Panc1 (cell line): ENCODE measurements at places on chromosomes 6 and 20. TPM values are rescaled to one million over a fixed set of nuclear protein-coding genes. Genes with fewer than 3 reads are reported as not detected.

Gene RXRB
- total RNA-seq = 27.4 TPM

DNA sequence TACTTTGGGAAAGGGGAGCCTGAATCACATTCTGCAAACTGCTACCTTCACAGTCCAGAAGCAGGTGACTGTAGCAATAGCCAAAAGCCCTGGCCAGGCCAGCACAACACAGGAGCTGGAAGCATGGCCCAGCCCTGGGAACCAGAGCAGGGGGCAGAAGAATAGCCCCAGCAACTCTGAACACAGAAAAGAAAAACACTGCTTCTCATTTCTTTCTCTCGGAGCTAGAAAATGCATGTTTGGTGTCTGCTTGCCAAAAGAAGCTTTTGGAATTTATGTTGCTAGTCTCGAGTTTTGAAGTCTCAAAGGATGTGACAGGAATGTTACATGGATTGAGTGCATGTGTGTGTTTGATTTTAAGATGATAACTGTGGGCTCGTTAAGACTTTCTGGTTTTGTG, 79.8 kb upstream of the SCAF8 start:
- DNase-seq = no peak

DNA sequence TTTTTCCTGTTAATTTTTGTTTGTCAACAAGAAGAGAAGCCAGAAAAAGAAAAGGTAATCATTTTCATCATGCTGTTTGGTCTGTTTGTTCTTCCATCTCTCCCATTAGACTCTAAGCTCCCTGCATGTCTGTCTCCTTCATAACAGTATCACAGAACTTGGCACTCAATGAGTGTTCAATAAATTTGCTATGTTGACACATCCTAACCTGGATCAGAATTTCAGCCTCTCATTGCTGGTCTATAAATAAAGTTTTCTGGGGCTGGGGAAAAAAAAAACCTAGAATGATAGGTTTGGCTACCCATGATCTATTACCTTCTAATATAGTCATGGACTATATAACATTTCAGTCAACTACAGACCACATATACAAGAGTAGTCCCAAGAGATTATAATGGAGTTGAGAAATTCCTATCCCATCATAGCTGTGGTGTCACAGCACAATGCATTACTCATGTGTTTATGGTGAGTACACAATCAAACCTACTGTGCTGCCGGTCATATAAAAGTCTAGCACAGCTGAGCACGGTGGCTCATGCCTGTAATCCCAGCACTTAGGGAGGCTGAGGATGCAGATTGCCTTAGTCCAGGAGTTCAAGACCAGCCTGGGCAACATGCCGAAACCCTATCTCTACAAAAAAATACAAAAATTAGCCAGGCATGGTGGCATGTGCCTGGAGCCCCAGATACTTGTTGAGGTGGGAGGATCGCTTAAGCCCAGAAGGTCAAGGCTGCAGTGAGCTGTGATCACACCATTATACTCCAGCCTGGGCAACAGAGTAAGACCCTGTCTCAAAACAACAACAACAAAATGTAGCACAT, 5.9 kb downstream of the NUDT3 start:
- no peak for DNase-seq

Gene SLC22A2
- not detected for total RNA-seq

DNA sequence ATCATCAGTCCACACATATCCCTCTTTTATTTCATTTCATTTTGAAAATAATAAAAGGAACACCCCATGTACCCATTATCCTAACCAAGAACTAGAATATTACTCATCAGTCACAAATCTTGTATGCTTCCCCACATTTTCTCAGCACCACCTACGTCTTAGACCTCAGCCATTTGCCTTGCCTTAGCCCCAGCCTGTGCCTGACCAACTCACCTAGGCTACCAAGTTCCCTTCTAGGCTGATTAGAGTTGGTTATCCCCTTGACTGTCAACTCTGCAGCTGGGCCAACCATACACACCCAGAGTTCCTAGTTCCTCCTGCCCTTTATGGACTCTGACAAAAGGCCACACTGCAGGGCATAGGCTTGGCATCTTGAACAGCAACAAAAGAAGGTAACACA, 33.4 kb upstream of the IPCEF1 start:
- DNase-seq = no peak

Gene MAS1
- not detected for total RNA-seq

DNA sequence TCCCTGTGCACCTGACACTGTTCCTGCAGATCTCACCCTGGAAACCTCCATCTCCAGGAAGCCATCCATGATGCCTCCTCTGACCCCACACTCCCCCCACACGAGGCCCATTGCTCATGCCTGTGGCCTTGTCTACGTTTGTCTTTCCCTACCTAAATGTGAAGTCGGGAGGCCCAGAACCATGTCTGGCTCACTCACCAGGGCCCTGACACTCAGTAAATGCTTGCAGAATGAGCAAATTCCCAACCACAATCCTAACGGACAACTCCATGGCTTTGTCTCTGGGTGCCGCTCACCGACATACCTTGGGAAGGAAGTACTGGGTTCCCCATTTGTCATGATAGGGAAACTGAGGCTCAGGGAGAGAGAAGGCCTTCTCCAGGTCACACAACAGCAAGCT, 7.3 kb downstream of the PEDS1 start:
- DNase-seq = no peak

Gene LSM2
- total RNA-seq = 89.7 TPM

Gene PRPH2
- total RNA-seq = not detected

Gene ANGPT4
- total RNA-seq = not detected

GRCh38 chr6:67009818-67010217, 1302.8 kb upstream of the EYS start:
- DNase-seq = no peak

DNA sequence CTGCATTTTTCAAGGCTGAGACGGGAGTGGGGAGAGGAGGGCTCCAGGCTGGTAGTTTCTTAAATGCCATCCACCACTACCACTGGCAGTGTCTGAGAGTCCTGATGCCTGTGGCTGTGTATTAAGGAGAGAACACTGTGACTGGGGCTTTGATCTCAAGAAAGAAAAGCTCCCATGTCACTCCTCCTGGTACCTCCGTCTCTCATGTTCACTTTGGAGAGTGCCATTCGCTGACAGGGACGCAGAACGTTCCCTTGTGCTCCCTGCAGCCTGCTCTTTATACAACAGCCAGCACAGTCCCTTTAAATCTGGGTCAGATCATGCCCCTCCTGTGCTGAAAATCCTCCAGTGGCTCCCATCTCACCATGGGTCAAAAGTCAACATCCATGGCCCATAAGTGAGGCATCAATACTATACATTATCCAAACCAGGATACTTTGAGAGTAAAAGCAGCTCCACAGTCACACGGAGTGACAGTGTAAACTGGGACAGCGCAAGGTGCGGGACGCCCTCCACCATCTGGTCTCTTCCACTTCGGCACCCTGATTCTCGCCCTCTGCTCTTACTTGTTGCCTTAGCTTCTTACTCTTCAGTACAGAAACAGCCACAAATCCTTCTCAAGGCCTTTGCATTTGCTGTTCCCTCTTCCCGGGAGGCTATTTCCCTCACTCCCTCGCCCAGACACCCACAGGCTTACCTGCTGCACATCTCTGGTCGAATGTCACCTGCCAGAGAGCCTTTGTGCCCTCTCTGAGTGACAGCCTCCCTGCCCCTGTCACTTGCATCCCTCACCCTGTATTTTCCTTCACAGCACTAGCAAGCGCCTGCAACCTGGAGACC, 20.0 kb downstream of the PDYN start:
- no peak for DNase-seq

DNA sequence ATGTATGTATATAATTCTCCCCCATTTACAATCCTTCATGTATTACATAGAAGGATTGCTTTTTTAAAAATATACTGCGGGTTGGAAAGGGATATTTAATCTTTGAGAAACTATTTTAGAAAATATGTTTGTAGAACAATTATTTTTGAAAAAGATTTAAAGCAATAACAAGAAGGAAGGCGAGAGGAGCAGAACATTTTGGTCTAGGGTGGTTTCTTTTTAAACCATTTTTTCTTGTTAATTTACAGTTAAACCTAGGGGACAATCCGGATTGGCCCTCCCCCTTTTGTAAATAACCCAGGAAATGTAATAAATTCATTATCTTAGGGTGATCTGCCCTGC, 3.6 kb downstream of the FOXC1 start:
- DNase-seq = no peak

GRCh38 chr6:47016261-47016660, 25.9 kb downstream of the ADGRF1 start:
- DNase-seq = no peak

Gene IPCEF1
- total RNA-seq = 0.28 TPM

GRCh38 chr6:14929291-14929690, 316.6 kb upstream of the JARID2 start:
- no peak for DNase-seq

DNA sequence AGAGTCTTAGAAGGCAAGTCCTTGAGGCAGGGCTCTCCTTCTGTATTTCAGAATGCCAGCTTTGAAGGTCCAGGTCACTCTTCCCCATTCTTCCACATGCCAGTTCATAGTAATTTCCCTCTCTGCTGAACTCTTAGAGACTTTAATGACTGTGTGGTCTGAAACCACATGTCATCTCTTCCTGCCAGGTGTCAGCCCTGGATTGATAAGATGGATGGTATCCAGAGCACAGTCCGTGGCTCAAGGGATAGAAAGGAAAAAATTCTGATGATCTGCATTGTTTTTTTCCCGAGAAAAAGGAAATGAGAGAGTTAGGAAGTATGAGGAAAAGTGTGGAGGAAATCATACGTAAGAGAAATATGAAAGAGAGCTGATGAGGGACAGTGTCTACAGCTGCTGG, 250.9 kb downstream of the TPBG start:
- DNase-seq = no peak

GRCh38 chr20:50353289-50353961, 156.8 kb upstream of the PTPN1 start:
- no peak for DNase-seq

Gene ARFGEF3
- 1.5 TPM for total RNA-seq

DNA sequence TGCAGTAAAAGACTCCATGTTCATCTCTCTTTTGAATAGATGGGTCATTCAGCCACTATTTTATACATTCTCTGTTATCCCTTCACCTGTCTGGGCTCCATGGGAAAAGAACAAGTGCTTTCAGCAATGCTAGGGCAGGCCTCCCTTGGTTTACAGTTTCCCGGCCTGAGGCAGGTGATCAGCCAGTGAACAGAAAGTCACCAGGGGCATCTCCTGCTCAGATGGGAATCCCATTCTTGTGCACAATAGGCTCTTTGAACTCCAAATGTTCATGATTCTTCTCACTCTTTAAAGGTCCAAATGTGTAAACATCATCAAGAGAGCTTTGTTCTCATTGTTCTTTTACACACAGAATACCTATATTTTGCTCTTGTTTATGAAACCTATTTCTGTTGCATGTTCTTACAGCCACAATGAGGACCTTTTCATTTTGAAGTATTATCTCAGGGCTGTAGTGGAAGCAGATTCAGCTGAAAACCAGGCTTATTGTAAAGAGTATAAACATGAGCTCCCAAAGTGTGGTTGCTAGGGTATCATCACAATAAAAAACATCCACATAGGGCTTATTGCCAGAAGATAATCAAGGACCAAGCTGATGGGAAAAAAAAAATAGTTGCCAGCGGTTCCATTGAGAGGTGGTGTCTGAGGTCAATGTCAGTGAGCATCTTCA, 267.1 kb upstream of the SGK1 start:
- no peak for DNase-seq

- no peak for DNase-seq
Observed at GRCh38 chr6:96520171-96521115, 1.2 kb upstream of the UFL1 start.

DNA sequence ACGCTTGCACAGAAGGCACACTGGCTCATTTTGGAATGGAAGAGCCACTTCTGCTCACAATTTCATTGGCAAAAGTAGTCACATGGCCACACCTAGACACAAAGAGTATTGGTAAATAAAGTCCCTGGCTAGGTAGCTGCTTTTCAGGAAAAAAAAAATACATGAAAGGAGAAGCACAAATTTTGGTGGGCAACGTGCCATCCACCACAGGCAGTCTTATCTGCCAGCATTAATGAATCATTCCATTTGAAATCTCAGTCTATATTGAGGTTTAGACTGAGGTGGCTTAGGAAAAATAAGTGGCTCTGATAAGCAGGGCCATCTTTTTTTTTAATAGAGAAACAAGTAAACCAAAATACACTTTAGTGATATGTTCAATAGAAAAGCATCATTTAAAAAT, 44.3 kb downstream of the ADGRB3 start:
- no peak for DNase-seq

- DNase-seq = no peak
Observed at GRCh38 chr6:142695016-142695415, 250.0 kb downstream of the HIVEP2 start.

Gene EDN1
- total RNA-seq = 15.1 TPM

DNA sequence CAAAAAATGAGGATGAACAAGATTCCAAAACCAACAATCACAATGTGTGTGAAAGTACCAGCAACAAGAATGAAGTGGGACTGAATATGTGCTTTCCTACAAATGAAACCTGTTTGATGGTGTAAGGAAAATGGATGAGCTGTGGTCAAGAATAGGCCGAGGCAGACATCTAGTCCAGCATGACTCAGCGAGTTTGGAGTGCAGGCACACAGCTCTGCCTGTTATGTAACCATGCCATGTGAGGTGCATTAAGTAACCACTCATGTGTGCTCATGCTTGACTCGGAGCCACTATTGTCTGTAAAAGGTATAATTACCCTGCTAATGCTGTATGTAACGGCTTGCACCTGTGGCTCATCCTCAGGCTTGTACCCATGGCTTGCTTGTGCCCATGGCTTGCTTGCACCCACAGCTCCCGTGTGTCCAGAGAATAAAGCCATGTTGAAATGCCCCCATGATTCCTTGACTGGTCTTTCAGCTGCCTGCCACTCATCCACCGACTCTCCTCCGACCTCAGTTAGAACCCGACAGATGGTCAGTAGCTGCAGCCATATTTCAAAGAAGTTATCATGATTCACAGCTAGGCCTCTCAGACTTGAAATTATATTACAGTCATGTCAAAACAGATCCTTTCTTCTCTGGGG, 98.7 kb downstream of the BACH2 start:
- DNase-seq = no peak

DNA sequence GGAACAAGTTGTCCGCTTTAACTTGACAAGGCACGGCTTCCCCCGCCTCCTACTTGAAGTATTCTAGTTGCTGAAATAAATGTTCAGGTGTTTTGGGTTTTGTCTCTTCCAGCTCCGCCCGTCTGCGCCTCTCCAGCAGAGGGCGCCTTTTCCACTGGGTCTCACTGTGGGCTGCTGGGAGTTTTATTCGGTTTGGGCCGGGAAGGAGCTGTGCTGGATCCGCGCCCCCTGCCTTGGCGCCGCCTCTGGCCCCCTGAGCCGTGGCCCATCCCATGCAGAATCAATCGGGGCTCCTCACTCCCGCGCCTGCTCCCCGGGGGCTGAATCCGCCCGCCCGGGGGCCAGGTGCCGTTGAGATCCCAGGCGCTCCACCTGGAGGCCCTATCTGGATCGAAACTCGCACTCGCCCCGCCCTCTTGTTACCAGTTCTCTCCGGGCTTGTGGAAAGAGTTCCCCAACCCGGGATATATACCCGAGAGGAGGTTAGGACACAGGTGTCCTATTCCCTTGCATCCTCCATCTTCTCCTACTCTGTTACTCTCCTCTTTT, 51.0 kb upstream of the TCF21 start:
- peak; percentile 20 for DNase-seq

Gene COL9A3
- 46.6 TPM for total RNA-seq
